ENCODE measurements at places on chromosomes 5 and 9.

GRCh38 chr5:128613128-128613527 lies 75.1 kb upstream of the FBN2 start:
- no peak for DNase-seq

DNA sequence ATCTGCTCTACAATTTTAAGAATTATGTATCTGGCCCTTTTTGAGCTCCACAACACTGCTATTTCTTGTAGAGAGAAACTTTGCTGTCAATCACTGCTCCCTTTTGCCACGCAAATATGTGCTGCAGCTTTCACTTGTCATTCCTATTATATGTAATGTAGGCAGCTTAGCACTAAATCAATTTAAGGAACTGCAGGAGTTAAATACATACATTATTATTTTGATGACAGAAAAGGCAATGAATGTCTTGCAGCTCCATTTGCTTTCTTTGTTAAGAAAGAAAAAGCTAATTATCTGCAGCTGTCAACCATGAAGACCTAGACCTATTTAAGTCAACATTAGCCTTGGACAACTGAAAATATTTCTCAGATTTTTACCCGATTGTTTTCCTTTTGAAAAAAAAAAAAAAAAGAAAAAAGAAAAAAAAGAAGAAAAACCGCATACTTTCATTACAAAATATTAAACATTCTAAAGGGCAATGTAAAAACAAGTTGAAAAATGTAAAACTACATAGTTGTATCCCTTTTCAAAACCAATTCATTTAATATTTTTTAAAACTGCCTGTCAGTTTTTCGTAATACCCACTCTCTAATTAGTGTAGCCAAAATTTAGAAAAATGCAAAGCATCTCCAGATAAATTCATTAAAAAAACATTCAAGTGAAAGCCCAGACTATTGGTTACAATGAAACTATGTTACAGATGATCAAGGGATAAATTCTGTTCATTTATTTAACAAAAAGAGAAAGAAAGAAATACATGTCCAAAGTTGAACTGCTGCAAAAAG lies 57.2 kb downstream of the RFX3 start:
- no peak for DNase-seq

DNA sequence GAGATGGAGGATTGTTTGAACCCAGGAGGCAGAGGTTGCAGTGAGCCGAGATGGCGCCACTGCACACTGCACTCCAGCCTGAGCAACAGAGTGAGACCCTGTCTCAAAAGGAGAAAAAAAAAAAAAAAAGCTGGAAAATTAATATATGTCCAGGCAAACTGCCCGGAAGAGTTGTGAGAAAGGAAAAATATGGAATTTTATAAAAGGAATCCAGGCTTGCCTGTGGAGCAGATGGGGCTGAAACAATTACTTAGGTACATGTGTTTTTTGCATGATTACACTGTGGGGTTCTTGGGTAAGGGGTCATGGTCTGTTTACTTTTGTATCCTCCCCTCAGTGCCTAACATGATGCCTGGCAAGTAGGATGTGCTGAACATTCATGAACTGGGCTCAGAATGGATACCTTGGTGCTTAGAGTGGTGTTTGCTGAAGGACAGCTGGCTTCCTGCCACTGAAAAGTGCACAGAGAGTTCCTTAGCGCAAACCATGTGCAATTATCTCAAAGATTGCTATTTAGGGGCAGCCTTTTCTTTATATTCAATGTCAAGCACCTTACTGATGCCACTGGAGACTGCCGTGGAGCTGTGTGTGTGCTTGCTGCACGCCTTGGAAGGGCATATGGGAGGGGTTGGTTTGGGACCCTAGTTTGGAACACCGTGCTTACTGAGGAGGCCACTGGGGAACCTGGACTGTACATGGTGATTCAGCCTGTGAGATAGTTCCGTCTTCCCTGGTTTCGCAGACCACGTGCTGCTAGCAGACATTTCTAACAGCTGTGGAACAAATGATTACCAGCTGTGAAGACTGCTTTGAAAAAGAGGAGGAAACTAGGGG lies 78.4 kb downstream of the MAP1B start:
- DNase-seq = no peak

DNA sequence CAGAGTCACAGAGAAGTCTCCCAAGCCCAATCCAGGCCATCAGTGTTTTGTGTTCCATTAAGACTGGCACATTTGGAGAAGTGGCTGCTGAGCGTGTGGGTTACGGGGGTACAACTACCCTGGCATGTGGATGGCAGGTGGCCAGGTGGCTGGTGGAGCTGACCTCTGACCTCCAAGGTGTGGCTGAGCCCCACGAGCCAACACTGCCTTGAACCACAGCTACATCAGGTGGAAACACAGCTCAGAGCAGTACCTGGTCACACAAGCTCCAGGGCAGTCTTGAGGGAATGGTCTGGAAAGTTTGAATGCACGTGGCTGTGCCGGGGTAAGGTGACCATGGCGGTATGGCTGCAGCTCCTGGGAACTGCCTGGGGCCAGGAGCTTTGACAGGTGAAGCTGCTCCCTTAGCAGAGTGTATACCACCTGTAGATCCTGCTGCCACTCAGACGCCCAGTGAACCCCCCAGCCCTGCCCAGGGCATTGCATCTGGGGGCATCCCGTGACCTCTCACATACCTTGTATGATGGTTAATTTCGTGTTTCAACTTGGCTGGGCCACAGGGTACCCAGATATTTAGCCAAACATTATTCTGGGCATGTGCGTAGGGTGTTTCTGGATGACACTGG lies 207.9 kb downstream of the GADD45G start:
- no peak for DNase-seq

- no peak for DNase-seq
These were observed 60.6 kb upstream of the AFAP1L1 start for GRCh38 chr5:149210968-149211490.

- DNase-seq = no peak
These were observed 8.8 kb downstream of the SLC12A7 start for GRCh38 chr5:1103093-1103492.

DNA sequence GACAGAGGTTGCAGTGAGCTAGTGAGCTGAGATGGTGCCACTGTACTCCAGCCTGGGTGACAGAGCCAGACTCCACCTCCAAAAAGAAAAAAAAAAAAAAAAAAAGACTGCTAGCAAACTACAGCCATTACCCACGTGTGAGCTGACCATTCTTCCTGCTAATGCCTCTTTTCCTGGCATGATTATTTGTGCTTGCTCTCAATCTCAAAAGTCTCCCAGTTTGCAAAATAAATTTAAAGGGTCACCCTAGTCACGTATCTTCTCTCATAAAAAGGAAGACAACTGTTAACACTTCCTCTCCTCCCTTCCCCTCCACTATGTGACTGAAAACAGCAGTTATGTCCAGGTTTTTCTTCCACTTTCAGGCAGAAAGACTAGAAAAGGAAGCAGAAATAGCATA lies 37.2 kb downstream of the TRIM36 start:
- DNase-seq = no peak

DNA sequence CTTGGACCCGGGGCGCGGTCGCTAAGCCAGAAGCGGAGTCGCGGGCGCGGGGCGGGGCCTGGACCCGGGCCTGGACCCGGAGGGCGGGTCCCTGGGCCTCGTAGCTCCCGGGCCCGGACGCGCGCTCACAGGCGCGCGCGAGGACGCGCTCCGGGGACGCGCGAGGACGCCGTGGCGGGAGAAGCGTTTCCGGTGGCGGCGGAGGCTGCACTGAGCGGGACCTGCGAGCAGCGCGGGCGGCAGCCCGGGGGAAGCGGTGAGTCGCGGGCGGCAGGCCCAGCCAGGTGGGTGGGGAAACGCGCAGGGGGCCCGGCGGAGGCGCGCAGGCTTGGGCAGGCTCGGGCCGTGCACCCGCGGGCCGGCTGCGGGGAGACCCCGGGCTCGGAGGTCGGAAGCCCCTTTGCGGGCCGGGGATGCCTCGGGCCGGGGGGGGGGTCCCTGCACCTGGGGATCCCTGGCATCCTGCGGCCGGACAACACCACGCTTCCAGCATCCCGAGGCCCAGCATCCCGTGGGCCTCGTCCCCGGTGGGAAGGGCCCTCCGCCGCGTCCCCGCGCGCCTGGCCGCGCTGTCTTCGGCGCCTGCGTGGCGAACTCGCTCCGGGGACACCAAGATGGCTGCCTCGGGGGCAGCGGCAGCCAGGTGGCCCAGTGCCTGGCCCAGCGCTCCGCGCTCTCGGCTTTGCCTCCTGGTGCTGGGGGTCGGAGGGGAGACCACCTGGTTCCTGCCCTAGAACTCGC lies at the start of gene SFXN1:
SFXN1 (plus strand) TSS at position 177 of the 741 bp plus-strand sequence. CDS start 13,544 bp downstream, outside the sequence.
- peak; percentile 63 for DNase-seq
